Pancreas (tissue), 10 donors: ENCODE measurements at places on chromosomes 7 and 10. TPM values are rescaled to one million over a fixed set of nuclear protein-coding genes. Genes with fewer than 3 reads are reported as not detected.

The HTR5A gene
- polyA plus RNA-seq, result not detected

The C10orf67 gene
- polyA plus RNA-seq, result 0.02 TPM

The PON3 gene
- polyA plus RNA-seq, result 5.8 TPM

The MALRD1 gene
- polyA plus RNA-seq, result 0.31 TPM

The GNAT3 gene
- polyA plus RNA-seq, result not detected

The GJD4 gene
- polyA plus RNA-seq, result 0.11 TPM

The HKDC1 gene
- 9.8 TPM for polyA plus RNA-seq

The ACBD7 gene
- 0.07 TPM for polyA plus RNA-seq
